Kasumi-1 (cell line): ENCODE measurements at places on chromosomes 1 and 21.

DNA sequence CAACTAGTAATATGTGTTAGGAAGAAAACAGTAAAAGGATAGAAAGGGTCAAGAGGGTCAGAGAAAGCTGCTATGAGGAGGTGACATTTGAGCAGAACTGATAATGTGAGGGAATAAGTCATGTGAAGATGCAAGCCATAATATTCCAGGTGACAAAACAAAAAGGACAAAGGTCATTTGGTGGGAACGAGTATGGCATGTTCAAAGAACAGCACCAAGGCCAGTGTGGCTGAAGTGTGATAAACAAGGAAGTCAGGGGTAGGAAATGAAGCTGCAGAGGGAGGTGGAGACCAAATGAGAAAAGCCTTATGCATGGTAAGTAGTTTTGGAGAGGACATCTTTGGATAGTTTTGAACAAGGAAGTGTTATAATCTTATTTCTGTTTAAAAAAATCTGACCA is 46.7 kb downstream of the LPGAT1 start:
- no peak for DNase-seq

DNA sequence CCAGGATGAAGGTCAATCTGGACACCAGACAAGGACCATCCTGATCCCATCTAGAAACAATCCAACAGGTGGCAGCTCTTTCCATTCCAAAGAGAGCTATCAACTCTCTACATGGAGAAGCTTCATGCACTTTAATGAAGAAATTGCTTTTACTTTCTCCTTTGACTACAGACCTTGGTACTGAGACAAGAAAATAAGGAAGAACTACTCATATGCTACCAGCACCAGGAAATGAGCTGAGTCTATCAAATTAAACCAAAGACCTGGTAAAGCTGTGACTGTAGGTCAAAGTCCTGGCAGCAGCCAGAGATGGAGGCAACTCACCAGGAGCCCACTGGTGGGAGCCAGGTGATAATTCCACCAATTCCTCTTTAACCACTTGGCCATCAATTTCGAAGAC is 64.3 kb upstream of the LRRC8B start:
- no peak for DNase-seq

DNA sequence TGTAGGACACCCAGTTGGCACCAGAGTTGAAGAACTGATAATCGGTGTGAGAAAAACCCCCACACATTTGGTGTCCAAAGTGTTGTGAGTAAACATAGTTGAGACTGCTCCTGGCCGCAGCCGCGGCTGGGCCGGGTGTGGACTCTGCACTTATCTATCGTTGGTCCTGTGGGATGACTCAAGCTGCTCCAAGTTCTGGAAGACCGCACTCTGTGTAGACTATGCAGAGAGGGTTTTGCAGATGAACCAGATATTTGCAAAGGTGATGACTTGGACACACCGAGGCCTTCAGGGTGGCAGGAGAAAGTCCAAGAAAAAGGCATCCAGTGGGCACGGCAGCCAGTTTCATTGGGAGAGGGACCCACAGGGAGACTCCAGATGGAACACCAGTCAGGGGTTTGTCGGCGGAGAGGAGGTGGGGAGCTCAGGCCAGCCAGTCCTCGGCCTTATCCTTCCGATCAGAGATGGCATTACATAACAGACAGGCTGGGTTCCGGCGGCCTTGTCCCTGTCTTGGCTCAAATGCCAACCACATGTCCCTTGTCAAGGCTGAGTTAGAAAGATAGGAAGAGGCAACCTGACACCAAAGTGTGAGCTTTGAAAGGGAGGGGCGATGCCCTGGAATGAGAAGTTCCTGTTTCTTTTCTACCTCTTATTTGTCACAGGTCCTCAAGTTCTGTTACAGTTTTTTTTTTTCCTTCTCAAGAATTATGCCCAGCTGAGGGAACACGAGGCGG is 21.1 kb downstream of the C2CD2 start:
- peak; percentile 81 for DNase-seq

DNA sequence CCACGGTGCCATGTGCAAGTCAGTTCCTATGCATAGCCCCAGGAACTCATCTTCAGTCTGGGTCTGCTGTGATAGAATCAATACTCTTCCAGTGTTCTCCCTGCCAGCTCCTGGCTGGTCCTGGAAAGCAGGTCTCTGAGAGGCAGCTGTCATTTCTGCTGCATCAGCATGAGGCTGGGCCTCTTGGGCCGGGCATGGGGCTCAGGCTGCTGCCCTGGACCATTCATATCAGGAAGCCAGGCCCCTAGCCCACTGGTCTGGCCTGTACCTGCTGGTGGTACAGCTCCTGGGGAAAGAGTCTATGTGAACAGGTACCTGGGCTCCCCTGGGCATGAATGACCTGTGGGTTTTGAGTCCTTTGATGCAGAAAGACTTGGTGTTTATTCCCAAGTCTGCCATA is 173.6 kb upstream of the CSF3R start:
- DNase-seq = no peak

GRCh38 chr1:22975694-22976093 is 3.0 kb upstream of the LACTBL1 start:
- DNase-seq = no peak

- no peak for DNase-seq
Observed at GRCh38 chr1:156428746-156429288, 59.8 kb downstream of the RHBG start.

- DNase-seq = no peak
Observed at GRCh38 chr1:218711001-218711400, 365.9 kb downstream of the TGFB2 start.

DNA sequence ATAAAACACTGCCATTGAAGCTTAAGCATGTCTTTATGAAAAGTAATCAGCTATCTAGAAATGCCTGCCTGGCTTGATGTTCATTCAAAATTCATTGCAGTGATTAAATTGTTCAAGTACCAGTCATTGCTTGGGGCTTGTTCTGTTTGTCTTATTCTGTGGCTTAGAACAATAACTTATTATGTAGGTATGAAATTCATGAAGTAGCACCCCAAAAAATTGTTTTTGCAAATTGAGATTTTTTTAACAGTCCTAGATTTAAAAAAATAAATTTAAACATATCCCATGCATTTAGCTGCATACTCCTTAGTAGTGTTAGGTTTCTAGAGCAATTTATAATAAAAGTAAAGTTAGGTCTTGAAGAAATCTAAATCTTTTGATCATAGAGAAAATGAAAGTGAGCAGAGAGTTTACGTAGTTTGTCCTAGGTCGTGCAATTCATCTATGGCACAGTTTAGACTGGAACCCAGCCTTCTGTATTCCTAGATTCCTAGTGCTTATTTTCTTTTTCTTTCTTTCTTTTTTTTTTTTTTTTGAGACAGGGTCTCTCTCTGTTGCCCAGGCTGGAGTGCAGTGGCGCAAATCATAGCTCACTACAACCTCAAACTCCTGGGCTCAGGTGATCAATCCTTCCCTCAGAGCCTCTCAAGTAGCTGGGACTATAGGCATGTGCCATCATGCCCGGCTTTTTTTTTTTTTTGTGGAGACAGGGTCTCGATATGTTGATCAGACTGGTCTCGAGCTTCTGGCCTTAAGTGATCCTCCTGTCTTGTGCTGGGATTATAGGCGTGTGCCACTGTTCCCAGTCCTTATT is 9.3 kb downstream of the MIER1 start:
- no peak for DNase-seq

DNA sequence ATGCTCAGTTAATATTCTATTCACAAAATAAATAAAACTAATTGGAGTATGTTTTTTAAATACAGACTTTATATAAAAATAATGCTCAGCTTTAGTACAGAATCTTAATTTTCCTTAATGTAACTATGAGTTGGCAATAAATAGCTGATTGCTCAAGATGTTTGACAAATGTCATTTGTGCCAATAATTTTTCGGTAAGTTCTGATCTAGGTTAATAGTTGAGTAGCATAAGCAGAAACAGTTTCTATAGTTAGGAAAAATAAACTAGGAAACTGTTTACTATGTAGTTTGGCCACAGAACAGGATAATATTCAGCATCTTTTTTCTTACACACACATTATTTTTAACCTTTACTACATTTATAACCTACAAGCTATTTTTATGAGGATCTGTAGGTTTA is 40.3 kb downstream of the KCTD3 start:
- no peak for DNase-seq

- DNase-seq = no peak
Observed at GRCh38 chr21:43881283-43881682, 16.3 kb downstream of the AGPAT3 start.

DNA sequence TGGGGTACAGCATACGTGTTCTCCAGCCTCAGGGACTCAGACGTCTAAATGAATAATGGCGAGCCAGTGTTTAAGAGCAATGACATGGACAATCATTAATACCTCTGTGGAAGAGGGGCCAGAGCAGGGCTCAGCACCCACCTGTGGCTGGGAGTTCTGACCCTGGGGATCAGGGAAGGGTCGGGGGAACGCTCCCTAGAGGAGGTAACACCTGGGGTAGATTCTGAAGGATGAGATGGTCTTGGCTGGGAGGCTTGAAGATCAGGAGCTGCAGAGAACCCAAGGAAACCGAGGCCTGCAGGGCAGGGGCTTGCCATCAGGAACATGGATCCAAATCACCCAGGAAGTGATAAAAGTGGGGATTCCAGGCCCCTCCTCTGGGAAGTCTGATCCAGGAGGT is 138.2 kb upstream of the RUNX3 start:
- no peak for DNase-seq

GRCh38 chr1:59504276-59504675 is 207.4 kb downstream of the FGGY start:
- no peak for DNase-seq

- DNase-seq = no peak
Observed at GRCh38 chr21:36482673-36483072, 2.8 kb upstream of the CLDN14 start.

DNA sequence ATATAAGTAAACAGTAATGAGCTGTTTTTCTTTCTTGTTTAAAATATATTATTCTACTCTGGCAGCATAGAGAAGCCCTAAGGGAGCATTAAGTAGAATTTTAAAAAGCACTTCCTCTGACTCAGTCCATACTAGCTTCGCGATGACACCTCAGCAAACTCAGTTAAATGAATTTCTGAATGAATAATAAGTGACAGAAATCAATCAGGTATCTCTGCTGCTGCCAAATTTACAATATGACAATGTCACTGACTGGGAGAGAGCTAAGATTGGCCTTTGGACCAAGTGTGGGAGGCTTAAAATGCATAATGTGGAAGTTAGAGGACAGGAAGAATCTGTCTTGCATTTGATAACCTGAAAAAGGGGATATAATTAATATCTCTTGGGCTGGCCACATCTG is 296.1 kb downstream of the HHIPL2 start:
- no peak for DNase-seq

- peak; percentile 25 for DNase-seq
Observed at GRCh38 chr1:165841582-165842017, 14.2 kb downstream of the UCK2 start.

GRCh38 chr21:39763272-39763970 is 18.4 kb downstream of the IGSF5 start:
- DNase-seq = no peak

DNA sequence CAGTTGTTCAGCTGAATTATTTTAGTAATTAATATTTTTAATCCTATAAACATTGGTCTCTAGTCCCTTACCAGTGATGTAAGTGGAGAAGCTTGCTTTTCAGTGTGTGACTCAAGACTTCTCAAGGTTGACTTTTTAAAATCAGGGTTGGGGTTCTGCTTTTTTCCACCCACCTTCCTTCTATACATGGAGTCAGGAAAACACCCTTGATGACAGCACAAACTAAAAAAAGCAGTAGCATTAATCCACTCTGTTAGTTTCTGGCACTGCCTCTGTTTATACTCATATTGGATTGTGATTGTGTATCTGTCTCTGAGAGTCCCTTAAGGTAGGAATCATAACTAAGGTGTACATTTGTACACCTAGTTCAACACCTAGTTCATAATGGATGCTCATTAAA is 8.3 kb upstream of the PLEKHO1 start:
- DNase-seq = no peak
